ENCODE measurements at places on chromosomes 5 and 9.

DNA sequence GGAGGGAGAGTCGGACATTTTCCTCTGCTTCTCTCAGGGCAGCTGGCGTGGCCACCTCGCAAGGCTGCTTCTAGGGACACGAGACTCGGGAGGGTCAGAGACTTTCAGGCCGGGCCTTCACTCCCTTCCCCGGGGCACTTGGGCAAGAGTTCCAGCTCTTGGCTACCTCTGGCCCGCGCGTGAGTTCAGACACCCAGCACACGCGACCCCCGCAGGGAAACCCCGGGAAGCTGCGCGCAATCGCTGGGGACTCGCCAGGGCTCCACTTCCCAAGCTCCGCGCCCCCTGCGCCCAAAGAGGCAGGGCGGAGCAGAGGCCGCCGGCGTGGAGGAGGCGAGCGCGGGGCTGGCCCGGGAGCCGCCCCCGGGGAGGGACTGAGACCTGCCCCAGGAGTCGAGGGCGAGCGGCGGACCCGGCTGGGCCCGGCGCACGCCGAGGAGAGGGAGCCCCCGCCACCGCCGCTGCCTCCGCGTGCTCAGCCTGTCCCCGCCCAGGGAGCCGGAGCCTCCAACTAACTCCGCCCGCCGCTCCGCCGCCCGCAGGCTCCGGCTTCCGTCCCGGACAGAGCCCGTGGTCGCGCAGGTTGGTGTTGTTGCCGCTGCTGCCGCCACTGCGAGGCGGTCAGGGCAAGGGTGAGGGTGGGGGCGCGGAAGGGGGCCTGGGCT, at the start of gene PAM:
TSS of gene PAM (plus strand) at position 539 of the 665 bp plus-strand sequence. CDS start 110,891 bp downstream, outside the sequence.
- peak; percentile 50 for DNase-seq

DNA sequence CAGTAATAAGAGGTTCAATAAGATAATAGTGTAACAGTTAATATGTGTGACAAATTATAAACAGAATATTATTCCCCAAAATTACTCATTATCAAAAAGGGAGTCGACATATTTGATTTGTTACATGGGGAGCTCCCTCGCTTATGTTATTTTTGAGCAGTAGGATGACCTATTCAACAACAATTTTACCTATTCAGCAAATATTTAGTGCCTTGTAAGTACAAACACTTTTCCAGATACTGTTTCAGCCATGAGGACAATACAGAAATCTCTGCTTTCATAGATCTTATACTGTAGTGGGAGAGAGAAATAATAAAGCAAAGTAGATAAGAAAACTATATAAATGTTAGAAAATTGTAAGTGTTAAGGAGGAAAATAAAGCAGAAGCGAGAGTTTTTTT, 1342.8 kb upstream of the WWC1 start:
- DNase-seq = no peak

DNA sequence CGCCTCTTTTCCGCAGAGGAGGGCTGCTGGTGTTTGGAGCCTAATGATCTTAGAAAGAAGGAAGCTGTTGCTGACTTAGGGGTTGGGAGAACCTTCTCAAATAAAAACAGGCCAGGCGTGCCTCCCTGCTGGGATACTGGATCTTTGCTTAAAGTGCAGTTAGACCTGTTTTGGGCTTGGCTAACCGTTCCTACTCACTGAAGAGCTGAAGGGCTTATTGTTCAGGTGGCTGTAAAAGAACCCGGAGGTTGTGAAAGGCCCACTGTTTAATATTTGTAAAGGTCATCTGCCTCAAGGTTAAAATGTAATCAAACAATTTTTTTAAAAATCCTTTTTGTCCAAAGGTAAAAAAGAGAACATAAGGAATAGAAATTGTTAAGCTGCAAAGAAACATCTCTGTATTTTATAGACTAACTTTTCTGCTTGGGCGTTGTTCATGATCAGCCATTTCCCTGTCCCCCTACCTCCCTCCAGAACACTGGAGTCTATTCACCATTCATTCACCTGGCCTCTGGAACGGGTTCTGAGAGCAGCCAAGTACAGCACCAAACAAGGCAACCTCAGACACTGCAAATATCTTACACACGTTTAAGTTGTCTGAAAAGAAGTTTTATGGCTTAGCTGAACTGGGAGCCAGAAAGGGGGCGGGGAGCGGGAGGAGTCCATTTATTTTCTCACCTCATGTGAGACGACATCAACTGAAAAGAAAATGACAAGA, 18.6 kb upstream of the MTMR12 start:
- no peak for DNase-seq

DNA sequence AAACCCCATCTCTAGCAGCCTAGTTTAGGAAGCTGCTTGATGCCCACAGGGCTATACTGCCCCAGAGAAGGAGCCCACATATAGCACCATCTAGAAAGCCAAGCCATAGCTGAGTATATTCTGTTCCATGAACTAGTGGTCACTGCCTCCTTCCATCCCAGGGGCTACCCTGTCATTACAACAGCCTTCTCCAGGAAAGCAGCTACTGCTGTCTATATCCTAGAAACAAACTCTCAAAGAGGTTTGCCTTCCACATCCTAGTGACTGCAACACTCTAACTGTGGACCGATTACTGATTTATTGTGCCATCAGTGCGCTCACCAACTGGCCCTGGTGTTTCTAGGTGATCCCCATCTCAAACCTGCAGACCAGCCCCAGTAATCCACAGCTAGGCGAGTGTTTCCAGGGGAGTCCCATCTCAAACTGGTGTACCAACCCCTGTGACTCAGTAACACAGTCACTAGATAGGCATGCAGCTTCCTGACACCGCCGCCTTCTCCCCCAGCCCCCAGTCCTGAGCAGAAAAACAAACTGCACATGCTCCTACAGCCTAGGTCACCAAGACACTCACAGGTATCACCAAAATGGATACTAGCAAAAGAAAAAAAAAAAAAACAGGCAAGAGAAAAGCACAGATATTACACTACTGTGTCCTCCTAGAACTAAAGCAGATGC, 14.8 kb downstream of the SPTLC1 start:
- no peak for DNase-seq

- DNase-seq = no peak
Measured at GRCh38 chr5:7628248-7628647, 222.7 kb downstream of the CFAP90 start.

- no peak for DNase-seq
Measured at GRCh38 chr5:52896534-52897237, 92.5 kb upstream of the ITGA2 start.

DNA sequence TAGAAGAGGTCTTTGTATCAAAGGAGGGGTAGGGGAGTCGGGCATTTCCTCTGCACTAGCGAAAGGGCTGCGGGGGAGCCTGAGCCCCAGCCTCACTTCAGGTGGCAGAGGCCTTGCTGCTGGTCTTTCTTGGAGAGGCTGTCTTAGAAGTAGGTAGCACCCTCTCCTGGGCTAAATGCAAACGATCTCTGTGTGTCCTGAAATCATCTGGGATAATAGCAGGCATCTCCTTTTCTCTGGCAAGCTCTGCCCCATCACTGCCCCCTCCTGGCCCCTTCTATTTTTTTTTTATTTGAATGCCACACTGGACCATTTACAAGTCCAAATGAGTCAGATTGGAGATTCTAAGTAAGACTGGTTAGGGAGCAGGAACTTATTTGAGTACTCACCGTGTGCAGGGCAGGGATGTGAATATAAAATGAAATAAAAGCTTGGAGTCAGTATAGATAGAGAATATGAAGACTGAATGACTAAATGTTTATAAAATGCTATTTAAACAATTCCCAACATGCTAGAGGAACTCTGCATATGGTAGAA, 137.1 kb downstream of the FGF1 start:
- peak; percentile 75 for DNase-seq

- DNase-seq = no peak
Measured at GRCh38 chr9:108786322-108786721, 69.5 kb downstream of the ACTL7B start.

DNA sequence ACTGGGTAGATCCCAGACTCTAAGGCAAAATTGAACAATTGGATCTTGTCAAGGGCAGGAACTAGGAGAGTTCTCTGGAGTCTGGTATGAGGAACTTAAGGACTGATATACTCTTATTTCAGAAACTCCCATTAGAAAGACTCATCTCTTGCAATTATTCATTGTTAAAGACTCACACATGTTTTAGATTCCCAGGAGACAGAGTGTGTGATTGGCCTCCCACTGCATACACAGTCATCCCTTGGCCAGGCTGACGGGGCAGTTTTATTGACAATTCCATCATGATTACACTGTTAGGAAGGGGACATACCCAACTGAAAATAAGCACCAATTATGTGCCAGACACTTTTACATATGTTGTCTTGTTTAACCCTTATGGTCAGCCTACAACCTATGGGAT, 347.2 kb downstream of the DMAC1 start:
- no peak for DNase-seq

GRCh38 chr5:132506094-132506692, 15.6 kb upstream of the IRF1 start:
- DNase-seq = peak; percentile 3

DNA sequence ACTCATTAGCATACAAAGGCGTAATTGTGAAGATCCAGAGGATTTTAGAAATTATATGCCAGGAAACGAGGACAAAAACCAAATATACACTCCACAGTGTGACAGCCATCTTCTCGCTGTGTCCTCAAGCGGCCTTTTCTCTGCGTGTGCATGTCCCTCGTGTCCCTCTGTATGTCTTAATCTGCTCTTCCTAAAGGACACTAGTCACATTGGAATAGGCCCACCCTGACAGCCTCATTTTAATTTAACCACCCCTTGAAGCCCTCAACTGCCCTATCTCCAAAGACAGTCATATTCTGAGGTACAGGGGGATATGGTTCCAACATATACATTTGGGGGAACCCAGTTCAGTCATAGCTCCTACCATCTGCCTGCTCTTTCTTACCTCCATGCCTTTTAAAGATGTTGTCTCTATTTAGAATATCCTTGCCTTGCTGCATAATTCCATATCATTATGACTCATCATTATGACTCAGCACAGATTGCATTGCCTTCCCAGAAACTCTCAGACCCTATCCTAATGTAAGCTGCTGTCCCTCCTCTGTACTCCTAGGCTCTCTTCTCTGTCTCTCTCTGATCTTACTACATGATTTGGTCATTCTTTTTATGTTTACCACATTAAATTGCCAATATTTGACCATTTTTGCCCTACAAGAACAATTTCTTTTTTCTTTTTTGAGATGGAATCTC, 210.9 kb downstream of the AOPEP start:
- DNase-seq = peak; percentile 28

DNA sequence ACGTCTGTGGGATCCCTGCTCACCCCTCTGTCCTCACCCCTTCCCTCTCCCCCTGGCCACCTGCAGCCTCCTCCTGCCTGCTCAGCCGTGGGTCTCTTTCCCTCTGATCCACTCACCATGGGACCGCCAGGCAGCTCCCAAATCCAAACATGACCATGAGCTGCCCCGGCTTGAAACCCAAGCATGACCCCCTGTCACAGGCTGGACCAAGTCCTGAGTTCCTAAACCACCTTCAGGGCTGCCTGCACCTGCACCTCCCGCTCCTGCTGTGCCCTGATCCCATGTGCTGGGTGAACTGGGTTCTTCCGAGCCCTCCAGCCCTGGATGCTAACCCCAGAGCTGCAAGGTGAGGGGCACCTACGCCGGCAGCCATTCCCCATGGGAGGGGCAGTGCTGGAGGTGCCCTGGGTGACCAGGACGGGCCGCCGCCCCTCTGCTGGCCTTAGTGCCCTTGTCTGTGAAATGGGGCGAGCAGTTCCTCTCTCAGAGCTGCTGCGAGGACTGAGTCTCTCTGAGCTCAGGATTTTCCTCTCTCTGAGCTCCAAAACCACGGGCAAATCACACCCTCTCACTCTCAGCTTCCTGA, 149.6 kb downstream of the GAPVD1 start:
- DNase-seq = no peak

All from NCI-H2171 treated with DMSO at 0.1 percent for 48 hours (cell line).